Non-pigmented ciliary epithelial cell (primary cell): ENCODE measurements at places on chromosomes 13 and 19.

GRCh38 chr19:53193535-53194222, 521 bp upstream of the ZNF665 start:
- DNase-seq = no peak

DNA sequence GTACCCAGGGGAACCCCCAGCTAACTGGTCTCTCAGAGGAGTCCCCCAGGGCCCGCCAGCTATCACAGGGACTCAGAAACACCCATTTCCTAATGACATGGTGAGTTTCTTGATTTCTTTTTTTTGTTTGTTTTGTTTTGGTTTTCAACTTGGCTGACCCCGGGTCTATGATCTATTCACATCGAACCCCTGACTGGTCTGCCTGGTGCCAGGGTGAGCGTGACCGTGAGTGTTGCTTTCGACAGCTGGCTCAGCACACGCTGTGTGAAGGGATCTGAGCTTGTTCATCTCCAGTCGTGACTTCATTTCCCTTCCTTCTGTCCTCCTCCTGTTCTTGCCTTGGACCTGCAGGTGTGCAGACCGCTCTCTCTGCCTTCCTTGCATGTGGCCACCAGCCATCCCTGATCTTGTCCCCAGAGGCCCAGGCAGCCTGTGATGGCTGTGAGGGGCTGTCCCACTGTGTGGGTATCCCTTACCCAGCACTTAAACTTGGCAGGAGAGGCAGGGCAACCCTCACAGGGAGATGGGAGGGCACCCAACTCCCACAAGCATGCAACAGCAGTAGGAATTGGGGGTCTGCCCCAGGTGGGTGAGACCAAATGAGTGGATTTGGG, 26.2 kb downstream of the TMEM161A start:
- no peak for DNase-seq

DNA sequence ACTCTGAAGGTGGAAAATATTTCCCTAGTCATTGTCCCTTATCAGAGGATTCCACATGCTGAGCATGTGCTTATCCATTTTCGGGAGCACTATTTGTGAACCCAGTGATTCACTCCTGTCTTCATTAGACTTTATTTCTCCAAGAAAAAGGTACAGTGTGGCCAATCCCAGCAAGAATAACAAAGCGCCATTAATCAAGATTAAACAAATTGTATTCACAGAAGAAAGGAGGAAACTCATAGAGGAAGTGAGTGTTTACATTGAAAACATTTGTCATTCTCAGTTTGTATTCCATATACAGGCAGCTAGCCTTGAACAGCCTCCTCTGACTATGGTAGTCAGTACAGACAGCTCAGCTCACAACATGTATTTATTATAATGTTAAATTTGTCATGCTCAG, 1669.9 kb upstream of the SPRY2 start:
- no peak for DNase-seq

DNA sequence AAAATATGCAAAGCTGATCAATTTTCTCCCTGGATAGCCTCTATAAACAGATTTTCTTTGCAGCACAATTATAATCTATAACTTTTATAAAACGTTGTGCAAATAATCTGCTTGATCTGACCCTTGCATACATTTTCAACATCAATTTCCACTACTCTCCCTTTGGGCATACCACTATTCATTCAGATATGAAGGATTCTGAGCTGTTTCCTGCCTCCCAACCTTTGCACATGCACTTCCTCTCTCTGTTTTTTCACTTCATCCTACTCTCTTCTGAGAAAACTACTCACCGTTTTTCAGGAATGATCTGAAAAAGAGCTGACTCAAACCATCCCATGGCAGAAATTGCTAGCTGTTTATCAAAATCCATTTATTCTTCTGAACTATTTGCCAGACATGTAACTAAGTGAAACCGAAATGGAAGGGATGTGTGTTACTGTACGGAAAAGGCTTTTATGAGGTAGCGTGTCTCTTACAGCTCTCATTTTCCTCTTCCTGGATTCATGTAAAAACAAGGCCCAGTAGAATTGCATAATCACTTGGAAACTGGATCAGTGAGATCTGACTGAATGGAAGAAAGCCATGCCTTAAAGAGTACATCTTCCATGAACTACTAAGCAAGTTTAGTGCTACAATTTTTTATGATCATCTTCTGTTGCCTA, 1447.3 kb upstream of the MIR17HG start:
- no peak for DNase-seq

DNA sequence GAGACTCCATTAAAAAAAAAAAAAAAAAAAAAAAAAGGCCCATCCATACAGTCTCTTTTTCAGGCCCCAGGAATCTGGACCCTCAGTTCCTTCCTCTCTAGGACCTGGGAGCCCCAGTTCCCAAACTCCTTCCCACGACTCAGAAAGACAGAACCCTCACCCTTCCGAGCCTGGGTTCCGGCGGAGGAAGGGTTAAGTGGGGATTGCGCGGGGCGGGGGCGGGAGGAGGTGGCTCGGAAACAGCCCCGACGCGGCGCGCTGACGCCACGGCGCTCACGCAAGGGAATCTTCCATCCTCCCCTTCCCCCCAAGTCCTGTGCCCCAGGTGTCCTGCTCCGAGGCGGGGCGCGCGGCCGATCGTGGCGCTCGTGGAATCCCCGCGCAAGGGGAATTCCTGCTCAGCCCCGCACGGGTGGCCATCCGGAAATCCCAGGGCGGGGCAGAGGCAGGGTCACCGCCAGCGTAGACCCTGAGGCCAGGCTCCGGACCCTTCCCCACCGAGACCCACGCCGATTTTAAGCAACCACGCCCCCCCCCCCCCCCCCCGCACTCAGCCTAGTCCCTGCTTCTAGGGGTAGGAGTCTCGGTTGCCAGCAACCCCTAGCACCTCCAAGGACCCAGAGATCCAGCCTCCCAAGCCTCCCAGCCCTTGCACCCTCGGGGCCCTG, 659 bp downstream of the NFKBID start:
- no peak for DNase-seq

DNA sequence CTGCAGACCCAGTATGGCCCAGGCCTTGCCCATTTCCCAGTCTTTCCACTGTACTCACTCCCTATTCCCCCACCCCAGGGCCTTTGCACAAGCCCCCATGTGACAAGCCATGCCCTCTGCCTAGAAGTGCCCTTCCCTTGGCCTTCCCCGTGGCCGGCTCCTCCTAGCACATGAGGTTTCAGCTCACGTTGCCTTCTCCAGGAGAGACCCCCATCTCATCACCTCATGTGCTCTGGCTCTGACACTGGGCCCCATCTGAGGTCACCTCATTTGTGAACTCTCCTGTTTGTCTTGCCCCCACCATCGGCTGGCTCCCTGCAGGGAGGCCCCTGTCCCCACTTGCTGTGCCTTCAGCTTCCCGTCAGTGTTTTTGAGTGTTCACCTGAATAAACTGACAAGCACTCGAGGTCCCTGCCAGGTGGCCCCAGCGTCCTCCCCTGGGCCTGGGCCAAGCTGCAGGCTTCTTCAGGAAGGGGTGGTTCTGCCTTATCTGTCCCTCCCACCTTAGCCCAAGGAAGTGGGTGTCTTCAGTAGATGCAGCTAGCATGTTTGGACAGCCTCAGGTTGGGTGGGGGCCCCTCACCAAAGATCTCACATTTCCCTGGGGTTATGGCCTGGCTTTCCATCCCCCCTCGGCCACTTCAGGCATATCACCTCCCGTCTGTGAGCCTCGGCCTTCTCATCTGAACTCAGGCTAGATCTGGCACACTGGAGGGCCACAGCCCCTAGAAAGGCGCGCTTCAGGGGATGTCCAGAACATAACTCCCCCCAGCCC, 3.8 kb upstream of the SLC25A42 start:
- no peak for DNase-seq

- no peak for DNase-seq
Observed at GRCh38 chr13:73608157-73608516, 526.1 kb downstream of the KLF12 start.

DNA sequence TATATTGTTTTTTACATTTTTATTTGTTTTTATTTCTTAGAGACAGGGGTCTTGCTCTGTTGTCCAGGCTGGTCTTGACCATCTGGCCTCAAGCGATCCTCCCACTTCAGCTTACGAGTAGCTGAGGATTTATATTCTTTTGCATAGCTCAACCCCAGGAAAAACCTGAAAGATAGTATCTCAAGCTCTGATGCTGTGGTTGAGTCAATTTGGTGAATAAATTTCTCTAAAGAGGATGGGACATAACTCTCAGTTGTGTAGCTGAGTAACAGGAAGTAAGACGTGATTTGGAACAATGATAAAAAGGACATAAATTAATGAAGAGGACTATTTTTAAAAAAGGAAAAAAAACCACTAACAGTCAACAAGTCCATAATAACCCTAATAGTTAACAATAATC, 79.8 kb upstream of the TNFSF11 start:
- no peak for DNase-seq

DNA sequence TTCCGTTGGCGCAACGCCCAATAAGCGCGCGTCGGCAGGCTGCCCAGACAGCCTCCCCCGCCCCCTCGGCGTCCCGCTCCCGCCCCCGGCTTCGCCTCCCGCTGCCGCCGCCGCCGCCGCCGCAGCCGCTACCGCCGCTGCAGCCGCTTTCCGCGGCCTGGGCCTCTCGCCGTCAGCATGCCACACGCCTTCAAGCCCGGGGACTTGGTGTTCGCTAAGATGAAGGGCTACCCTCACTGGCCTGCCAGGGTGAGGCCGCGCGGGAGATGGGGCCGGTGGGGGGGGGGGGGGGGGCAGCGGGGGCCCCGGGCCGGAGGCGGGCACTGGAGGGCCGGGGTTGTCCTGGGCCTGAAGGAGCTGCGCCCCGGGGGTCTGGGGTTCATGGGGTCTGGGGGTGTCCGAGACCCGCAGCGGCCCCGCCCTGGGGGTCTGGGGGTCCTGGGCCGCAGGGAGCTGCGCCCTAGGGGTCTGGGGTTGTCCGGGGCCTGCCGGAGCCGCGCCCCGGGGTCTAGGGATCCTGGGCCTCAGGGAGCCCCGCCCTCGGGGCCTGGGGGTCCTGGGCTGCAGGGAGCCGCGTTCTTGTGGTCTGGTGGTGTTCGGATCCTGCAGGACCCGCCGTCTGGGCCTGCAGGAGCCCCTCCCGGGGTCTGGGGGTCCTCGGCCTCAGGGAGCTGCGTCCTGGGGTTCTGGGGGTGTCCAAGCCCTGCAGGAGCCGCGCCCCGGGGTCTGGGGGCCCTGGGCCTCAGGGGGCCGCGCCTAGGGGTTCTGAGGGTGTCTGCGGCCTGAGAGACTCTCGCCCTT, at the start of gene HDGFL2:
TSS of gene HDGFL2 (plus strand) at position 124 of the 801 bp plus-strand sequence. CDS start at position 178, 54 bp downstream.
- no peak for DNase-seq

DNA sequence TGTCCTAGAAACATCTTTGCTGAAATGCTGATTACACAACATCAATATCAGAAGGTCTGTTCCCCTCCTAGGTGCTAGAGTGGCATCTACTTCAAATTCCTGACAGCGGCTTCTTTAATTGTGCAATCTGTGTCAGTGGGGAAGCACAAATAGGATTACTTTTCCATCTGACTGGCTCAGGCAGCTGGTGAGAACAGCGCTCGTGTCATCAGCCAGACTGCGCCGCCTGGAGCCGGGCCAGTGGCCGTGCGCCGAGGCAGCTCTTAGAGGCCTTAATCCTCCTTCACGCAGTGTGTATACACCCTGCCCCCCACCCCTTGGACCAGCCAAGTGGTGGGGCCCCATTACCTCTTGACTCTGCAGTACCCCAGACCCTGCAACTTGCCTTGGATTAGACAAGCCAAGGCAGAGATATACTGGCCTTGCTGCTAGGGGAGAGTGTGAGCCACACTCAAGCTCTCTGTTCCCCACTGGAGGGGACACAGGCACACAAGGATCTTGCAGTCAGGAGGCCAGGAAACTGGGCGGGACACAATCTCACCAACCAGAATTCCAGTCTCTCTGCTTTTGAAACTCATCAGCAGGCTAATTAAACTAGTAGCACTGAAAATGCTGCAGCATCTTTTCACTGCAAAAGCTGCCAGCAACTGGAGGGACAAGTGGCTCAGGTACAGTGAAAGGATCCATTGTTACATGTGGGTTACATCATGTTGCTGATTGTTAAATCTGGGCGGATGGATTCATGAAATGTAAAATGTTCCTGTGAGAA, 48.9 kb upstream of the EPHX3 start:
- DNase-seq = peak; percentile 51

DNA sequence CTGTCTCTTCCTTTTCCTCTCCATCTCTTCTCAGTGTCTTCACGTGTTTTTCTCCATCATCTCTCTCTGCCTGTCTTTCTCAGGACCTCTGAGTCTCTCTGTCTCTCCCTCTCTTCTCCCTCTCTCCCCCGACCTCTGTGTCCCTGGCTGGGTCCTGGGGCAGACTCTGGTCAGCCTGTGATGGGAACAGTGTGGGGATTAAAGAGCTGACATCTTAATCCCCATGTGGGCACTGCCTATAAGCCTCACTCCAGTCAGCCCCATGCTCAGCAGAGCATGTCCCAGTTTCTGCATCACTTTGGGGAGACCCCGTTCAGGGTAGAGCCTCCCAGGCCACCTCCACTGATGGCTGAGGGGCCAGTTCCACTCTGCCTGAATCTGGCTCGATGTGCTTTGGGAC, 16.2 kb downstream of the EGLN2 start:
- DNase-seq = no peak

GRCh38 chr13:112244495-112245177, 131.5 kb upstream of the SPACA7 start:
- no peak for DNase-seq

DNA sequence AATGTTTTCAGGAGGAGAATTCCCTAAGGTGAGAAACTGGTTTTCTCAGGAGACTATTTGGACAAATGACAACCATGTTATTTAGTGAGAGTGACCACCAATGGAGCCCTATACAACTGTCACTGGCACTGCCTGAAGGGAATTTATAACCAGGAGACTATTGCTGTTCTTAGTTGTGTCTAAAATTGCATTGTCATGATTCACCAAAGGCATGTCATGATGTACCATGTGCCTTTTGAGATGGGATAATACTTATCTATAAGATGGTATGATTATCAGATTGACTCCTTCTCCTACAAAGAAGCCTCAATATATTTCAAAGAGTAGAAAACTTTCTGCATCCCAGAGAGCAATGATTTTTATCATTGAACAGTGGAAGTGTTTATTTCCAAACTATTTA, 739.4 kb upstream of the GPC6 start:
- no peak for DNase-seq

- DNase-seq = no peak
Observed at GRCh38 chr13:79477968-79478367, 3.0 kb upstream of the NDFIP2 start.

GRCh38 chr13:50889317-50889716, 20.3 kb upstream of the RNASEH2B start:
- DNase-seq = no peak

DNA sequence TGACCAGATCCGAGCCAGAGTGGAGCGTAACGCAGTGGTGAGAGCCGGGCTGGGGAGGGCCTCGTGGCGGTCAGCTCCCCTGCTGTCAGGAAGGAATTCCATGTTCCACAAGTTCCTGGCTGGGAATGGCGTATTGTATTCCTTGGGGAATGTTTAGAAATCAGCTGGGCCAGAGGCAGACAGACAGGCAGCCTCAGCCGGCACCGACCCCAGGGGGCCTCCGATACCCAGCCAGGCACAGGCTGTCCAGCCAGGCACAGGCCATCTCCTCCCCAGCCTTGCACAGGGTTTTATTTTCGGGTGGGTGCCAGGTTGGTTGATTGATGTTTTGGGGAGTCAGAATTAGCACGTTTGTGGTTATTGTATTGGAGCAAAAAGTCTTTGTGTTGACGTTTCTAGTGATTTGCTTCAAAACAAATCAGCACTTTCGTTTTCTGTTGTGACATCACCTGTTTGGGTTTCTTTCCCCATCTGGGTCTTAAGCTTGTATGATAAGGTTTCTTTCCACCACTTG, 126.6 kb upstream of the MCF2L start:
- DNase-seq = no peak
